ENCODE measurements at places on chromosomes 7 and 10. TPM values are rescaled to one million over a fixed set of nuclear protein-coding genes. Genes with fewer than 3 reads are reported as not detected.

PSTK gene
- total RNA-seq, result 4.0 TPM

CFAP58 gene
- 0.56 TPM for total RNA-seq

BAIAP2L1 gene
- total RNA-seq, result 0.47 TPM

BTBD16 gene
- 0.09 TPM for total RNA-seq

MYPN gene
- total RNA-seq, result under 0.01 TPM

Measured in endothelial cell of coronary artery (primary cell).